ENCODE measurements at places on chromosomes 6 and 20.

GRCh38 chr6:21208796-21209186 lies 384.8 kb upstream of the SOX4 start:
- DNase-seq = no peak

GRCh38 chr6:28947831-28948270 lies 24.1 kb upstream of the TRIM27 start:
- DNase-seq = no peak

GRCh38 chr20:18611492-18611891 lies 23.6 kb downstream of the DTD1 start:
- no peak for DNase-seq

DNA sequence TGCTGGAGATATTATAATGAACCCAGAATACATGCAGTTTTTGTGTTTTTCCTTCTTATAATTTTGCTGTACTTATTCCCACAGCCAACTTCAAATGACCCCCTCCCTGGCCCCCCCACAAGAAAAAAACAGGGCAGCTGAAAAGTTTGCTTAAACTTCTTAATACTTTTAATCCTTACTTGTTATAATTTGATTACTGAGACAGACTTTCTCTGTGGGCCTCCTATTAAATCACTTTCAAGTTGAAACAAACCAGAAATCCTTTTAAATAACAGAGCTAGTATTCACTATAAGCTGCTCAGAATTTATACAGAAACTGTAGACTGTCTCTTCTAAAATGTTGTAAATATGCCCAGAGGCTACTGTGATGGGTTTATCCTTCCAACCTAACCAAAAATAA lies 106.3 kb downstream of the CENPW start:
- no peak for DNase-seq

DNA sequence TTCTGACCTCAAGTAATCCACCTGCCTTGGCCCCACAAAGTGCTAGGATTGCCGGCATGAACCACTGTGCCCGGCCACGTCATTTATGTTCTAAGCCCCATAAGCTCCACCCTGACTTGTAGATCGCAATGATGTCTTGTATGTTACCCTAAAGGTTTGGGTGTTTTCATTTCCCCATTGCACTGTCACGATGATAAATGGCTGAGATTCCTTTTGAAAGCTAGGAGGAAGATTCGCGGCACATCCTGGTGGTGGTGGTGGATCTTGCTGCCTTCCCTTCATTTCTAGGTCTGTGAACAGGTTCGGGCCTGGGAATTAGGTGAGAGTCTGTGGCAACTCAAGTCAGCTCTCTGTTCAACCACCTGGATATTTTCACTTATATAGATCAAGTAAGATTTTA lies 28.3 kb downstream of the MUC22 start:
- no peak for DNase-seq

DNA sequence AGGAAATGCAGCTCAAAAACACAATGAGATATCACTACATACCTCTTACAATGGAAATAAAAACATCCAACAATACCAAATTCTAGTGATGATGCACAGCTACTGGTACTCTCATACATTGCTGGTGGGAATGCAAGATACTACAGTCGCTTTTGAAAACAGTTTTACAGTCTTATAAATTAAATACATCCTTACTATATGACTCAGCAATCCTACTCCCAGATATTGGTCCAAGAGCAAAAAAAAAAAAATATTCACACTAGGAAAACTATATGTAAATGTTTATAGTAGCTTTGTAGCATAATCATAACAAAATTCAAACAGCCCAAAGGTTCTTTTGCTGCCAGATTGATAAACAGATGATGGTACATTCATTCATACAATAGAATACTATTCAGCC lies 217.4 kb upstream of the FAM83B start:
- DNase-seq = no peak

DNA sequence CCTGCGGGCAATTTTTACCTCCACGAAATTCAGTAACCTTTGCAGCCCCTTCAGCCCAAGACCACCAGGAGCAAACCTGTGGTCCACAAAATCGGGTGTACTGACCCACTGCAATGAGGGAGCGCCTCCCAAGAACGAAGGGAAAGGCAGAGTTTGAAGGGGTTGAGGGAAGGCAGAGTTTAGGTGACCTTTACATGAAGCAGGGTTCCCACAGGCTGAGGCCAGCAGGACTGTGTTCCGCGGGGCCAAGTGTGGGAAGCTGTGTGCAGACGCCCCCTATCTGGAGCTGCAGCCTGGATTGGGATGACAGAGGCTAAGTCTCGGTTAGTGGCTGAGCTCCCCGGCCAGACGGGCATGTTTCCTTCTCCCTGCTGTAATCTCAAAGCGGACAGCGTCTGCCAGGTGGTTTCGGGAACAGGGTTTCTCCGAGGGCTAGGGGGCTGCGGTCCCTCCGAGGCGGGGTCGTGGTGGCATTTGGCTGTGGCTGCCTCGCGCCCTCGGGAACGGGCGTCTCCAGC lies 826 bp upstream of the PYGB start:
- peak; percentile 80 for DNase-seq

DNA sequence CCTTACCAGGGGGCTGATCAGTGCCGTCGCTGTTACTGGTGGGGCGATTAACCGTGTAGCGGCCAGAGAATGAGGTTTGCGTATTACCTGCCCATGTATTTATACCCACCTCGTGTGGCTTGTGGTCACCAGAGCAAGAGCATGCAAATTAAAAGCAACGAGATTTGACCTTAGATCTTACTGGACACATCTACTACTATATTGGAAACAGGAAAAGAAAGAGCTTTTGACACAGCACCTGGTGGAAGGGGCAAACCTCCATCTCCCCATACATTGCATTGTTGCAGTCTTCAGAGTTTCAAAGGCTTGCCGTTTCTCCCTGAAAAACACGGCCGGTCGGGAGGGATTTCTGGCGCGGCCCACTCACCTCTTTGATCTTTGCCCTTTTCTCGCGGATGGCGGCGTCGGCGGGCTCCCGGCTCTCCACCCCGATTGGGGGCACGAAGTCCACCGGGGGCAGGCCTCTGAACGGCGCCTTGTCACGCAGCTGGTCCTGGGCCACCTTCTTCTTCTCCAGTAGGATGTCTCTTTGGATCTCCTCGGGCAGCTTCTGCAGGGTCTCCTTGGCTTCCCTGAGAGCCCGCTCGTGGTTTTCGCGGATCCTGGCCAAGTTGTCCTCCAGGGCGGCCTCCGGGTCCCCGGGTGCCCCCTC lies 1.3 kb downstream of the MAN1A1 start:
- no peak for DNase-seq

DNA sequence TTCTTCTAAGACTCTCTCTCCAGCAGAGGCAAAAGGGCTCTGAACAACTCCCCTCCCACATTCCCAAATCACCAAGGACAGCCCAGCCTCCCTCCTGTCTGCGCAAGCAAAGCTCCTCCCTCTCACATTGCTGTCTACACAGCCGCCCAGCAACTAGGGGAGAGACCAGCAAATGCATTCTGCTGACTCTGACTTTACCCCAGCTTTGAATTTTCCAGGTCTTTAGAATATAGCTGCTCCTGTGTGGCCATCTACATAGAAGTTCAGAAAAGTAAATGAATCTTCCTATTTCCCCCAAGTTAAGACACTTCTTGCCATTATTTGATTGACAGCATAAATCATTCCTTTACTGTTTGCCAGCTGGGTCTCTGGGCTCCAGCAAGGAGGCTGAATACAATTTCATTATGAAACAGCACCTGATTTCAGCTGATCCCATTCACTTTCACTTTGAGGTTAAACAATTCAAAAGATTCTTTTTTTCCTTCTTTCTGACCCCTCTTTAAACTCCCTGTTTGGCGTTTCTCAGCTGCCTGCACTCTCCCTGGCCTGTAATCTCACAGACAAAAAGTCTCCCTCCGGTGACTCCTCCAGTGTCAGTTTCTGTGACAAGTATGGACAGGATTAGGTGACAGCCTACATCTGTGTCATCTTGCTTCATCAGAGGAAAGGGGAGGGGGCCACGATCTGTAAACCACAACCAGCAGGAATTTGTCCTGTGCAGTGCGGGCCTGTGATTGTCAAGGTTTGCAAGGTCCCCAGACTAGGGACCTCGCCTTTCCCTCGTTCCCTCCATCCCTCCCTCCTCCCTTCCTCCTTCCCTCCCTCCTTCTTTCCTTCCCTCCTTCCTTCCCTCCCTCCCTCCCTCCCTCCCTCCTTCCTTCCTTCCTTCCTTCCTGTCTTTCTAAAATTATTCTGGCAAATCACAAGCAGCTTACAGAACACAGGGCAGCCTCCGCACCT lies 205.6 kb upstream of the RIN2 start:
- peak; percentile 48 for DNase-seq

DNA sequence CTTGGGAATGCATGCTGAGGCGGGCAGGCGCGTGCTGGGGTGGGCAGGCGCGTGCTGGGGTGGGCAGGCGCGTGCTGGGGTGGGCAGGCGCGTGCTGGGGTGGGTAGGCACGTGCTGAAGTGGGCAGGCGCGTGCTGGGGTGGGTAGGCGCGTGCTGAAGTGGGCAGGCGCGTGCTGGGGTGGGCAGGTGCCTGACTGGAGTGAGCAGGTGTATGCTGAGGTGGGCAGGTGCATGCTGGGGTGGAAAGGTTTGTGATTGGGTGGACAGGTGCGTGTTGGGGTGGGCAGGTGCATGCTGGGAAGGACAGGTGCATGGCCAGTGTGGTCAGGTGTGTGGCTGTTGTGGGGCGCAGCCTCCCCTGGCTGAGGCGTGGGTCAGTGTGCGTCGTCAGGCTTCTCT lies 404.1 kb downstream of the CDH4 start:
- no peak for DNase-seq

GRCh38 chr6:144737998-144738397 lies 452.9 kb downstream of the UTRN start:
- no peak for DNase-seq

- DNase-seq = no peak
Observed at GRCh38 chr6:27279513-27280063, 32.1 kb downstream of the PRSS16 start.

GRCh38 chr6:54427396-54427937 lies 119.2 kb downstream of the TINAG start:
- DNase-seq = no peak

DNA sequence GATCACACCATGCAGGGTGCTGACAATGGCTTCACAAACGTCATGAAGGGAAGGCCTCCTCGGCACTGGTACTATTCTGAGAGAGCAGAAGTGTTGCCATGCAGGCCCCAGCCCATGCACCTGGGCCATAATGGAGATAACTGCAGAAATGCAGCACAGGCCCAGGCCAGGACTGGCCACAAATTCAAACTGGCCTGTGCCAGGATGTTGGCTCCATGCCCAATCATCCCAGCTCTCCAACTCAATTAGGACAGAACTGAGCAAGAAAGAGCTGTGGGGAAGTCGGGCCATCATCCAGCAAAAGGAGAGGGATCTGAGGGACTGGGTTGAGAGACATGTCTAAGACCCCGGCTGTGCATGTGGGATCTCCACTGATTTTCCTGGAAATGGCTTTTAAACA lies 48.9 kb upstream of the SYNDIG1 start:
- no peak for DNase-seq

DNA sequence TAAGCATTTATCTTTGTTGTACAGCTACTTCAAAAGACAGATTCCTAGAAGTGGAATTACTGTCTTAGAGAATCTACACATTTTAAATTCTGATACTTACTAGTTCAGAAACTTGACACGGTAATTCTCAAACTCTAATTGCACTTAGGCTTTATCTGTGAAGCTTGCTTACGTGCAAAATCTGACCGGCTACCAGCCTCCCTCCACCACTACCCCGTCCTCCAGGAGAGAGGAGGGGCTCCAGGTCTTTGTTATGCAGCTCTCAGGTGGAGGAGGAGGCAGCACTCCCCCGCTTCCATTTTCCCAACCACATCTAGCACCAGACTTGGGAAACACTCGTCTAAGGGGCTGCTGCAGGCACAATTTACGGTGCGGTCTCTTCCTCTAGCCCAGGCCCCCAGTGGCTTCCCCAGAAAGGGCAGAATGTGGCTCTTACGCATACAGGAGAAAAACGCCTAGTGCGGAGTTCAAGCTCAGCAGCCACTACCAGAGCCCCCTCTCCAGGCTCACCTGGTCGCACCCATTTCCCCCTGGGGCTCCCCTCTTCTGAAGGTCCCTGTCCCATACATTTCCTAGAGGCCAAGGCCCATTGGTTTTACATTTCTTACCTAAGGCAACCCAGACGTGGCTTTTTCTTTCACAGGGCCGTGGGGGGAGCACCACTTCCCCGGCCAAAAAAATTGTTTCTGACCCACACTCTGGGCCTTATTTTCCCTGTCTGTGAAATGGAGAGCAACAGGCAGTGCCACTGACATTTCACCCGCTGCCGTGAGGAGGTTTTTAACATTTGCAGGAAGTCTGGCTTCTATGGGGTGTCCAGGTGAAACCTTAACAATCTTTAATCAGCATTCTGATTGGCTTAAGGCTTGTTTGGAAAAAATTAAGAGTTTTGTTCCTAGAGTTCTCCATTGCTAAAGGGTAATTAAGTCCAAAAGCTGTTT lies 1.6 kb upstream of the TGIF2 start:
- DNase-seq = no peak
